Stimulated activated CD4-positive, alpha-beta T cell treated with anti-CD3 and anti-CD28 coated beads, Interleukin-2, amount 100 ng/mL, for 24 hours (primary cell): ENCODE measurements at places on chromosomes 13 and 19.

DNA sequence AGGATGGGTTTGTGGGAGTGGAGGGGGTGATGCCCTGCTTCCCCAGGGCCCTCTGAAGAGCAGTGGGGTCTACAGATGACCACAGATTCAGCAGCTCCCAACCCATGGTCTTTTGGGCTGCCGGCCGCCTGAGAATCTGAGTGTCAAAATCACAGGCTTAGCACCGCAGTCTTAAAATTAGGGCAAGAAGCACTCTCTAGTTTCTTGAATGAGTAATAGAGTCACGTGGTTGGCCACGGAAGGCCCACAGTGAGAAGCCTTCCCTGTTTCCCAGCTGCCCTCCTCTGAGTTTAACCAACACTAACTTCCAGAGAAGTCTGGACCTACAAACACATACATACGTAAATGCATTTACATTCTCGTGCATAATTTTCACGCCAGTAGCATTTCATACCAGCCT lies 5.2 kb downstream of the PRMT1 start:
- DNase-seq, result no peak

GRCh38 chr13:35630551-35631275 lies 154.2 kb upstream of the MAB21L1 start:
- DNase-seq, result no peak

GRCh38 chr13:51237386-51237785 lies 15.2 kb downstream of the FAM124A start:
- DNase-seq, result no peak

DNA sequence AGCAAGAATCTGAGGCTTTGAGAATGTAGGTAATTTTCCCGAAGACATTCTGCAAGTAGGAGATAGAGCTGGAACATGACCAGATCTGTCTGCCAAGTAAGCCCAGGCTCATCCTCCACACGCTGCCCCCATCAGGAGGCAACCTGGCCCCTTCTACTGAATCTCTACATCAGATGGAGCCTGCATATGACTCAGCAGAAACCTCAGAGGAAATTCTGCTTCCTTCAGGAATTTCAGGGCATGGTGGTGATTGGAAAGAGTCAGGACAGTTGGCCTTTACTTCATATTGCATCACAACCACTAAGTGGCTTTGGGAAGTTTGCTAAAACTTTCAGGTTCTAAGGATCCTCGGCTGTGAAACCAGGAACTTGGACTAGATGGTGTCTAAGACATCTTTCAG lies 85.2 kb downstream of the LRRC63 start:
- no peak for DNase-seq

- DNase-seq, result no peak
Observed at GRCh38 chr13:31394506-31394905, 194.7 kb downstream of the B3GLCT start.

DNA sequence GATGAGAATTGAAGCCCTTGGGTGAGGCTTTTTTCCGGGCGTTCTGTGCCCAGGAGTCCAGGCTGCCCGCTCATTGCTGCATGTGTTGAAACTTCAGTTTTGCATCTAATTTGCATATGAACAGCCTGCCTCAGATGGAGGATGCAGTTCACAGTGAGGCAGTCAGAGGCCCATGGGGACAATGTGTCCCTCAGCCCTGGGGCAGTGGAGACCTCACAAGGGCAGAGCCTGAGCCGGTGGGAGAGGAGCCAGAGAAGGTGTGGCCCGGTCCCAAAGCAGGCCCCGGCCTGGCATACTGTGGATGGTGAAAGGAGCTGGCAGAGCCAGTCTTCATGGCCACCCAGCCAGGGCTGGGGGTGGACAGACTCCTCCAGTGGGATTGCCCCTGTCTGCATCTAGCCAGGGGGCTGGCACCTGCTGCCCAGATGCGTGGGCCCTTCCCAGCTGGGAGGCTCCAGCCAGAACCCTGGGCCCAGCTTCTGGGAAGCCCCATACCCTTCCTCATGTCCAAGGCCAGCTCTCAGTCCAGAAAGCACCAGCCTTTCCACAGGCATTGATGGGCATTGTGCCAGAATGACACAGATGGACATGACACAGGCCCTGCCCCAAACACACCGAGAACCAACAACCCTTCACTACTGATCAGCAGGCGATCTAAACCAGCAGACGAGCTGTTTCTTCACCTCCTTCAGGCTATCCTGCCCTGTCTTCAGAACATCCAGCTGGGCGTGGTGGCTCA lies 32.9 kb upstream of the KCTD15 start:
- no peak for DNase-seq

- no peak for DNase-seq
Observed at GRCh38 chr13:59299584-59299983, 864.1 kb downstream of the DIAPH3 start.

DNA sequence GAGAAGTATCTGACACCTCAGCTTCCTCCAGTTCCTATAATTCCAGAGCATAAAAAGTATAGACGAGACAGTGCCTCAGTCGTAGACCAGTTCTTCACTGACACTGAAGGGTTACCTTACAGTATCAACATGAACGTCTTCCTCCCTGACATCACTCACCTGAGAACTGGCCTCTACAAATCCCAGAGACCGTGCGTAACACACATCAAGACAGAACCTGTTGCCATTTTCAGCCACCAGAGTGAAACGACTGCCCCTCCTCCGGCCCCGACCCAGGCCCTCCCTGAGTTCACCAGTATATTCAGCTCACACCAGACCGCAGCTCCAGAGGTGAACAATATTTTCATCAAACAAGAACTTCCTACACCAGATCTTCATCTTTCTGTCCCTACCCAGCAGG lies 3.1 kb downstream of the KLF5 start:
- no peak for DNase-seq
